ENCODE measurements at places on chromosomes 3 and 15.
A peak's percentile ranks its signal among the peaks of the same experiment; 100 is the strongest.

DNA sequence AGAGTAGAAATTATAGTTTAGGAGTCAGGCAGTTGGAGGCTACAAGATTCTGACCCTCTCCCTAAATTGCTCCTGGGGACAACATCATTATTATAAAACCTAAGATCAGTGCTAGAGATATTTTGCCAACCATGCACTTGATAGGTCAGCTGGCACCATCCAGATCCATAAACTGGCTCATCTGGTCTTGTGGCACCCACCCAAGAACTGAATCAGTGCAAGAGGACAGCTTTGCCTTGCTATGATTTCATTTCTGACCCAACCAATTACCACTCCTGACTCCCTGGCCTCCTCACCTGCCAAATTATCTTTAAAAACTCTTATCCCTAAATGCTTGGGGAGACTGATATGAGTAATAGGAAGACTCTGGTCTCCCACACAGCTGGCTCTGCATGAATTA lies 461.1 kb upstream of the TGFBR2 start:
- H3K4me3 ChIP-seq, result no peak overlapping the region
- H3K36me3 ChIP-seq, result no peaks in the 10 kb centered on the region
- no peak overlapping the region for H3K27ac ChIP-seq
- DNase-seq, result peak; percentile 60

DNA sequence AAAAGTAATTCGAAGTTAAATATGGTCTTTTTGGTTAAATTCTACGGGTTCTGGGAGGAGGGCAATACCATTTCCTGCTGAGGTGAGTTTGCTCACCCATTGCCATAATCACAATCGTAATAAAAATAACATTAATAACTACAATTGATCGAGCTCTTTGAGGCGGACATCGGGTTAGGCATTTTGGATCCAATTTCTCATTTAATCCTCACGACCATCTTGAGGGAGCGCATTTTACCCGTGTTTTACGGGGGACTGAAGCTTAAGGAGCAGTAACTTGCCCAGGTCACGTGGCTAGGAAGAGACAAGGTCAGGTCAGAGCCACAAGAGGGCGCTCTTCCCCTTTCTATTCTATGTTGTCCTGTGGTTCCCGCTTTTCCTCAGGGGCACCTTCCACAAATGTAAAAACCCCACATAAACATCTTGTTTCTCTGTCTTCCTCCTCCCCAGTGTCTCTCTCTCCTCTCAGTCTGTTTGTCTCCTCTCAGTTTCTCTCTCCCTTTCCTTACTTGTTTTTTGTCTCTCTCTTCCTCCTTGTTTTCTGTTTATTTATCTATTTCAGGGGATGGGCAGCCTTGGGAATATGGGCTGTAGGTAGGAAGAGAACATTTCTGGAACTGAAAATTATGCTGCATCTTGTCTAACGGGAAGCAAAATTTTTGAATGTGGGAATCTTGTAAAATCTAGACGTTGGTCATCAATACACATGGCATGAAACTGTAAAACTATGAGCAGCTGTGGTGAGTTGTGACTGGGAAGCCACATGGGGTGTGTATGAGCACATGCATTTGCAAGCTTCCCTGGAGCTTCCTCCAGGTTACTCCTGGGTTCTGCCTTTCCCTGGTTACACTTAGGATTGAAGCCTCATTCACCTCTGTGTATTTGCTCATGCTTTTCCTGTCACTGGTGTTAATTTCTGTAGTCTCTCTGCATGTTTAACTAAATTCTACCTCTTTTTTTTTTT lies 71.0 kb downstream of the SQOR start:
- peaks cover 4% of the 10 kb centered on the region for H3K4me1 ChIP-seq
- H3K27ac ChIP-seq, result no peak overlapping the region
- no peaks in the 10 kb centered on the region for H3K36me3 ChIP-seq
- DNase-seq, result peak; percentile 86
- no peaks in the 10 kb centered on the region for H3K27me3 ChIP-seq
- H3K4me3 ChIP-seq, result peak overlapping the region; percentile 73

- DNase-seq, result no peak
- H3K4me3 ChIP-seq, result no peak overlapping the region
- no peaks in the 10 kb centered on the region for H3K27me3 ChIP-seq
Measured at GRCh38 chr3:107650788-107651187, 128.0 kb downstream of the BBX start.

GRCh38 chr3:98329392-98330124 lies 24.1 kb upstream of the OR5K4 start:
- H3K4me1 ChIP-seq, result 0 out of 2 replicates have a peak, but pooled peaks cover 4% of the 10 kb centered on the region
- H3K27ac ChIP-seq, result no peak overlapping the region
- DNase-seq, result peak; percentile 73

GRCh38 chr3:188529228-188529627 lies 375.3 kb downstream of the LPP start:
- no peak overlapping the region for H3K4me3 ChIP-seq
- H3K4me1 ChIP-seq, result peaks cover 53% of the 10 kb centered on the region
- no peaks in the 10 kb centered on the region for H3K27me3 ChIP-seq
- DNase-seq, result peak; percentile 19

DNA sequence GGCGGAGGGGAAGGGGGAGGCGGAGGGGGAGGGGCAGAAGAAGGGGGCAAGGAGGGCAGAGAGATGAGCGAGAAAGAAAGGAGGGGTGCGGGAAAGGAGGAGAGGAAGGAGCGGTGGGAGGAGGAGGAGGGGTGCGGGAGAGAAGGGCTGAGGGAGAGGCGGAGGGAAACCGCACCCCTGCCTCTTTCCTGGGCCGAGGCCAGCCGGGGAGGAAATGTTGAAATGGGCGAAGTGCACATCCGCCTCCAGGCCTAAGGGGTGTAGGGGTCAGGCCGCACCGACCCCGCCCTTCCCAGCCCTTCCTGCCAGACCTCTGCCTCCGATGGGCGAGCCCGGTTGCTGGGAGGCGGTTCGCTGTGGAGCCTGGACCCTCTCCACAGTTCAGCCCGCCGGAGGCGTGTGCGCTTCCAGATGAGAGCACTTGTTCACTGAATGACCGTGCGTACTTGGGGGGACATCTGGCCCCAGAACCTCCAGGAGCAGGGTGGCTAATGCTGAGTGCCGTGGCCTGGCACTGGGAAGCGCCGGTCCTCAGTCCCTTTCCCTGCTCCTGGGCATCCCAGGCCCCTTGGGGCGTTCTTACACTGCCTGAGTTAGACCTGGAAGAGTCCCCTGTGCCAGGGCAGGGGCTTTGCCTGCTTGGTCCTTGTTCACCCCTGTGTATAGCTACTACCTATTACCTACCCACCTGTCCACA lies 110.3 kb upstream of the KLF13 start:
- H3K4me3 ChIP-seq, result peak overlapping the region; percentile 23
- no peaks in the 10 kb centered on the region for H3K27me3 ChIP-seq
- peaks cover 11% of the 10 kb centered on the region for H3K4me1 ChIP-seq
- DNase-seq, result peak; percentile 62
- H3K36me3 ChIP-seq, result no peaks in the 10 kb centered on the region

- H3K4me1 ChIP-seq, result no peaks in the 10 kb centered on the region
- H3K36me3 ChIP-seq, result no peaks in the 10 kb centered on the region
- H3K27me3 ChIP-seq, result no peaks in the 10 kb centered on the region
- no peak for DNase-seq
- no peak overlapping the region for H3K27ac ChIP-seq
- no peak overlapping the region for H3K4me3 ChIP-seq
Measured at GRCh38 chr3:81170298-81170697, 591.1 kb downstream of the GBE1 start.

- no peaks in the 10 kb centered on the region for H3K36me3 ChIP-seq
- no peak for DNase-seq
- no peaks in the 10 kb centered on the region for H3K4me1 ChIP-seq
Measured at GRCh38 chr3:95036526-95037021, 973.7 kb downstream of the NSUN3 start.

- peak overlapping the region; percentile 72 for H3K4me3 ChIP-seq
- peaks cover 7% of the 10 kb centered on the region for H3K36me3 ChIP-seq
- no peaks in the 10 kb centered on the region for H3K27me3 ChIP-seq
- peaks cover 29% of the 10 kb centered on the region for H3K4me1 ChIP-seq
- DNase-seq, result no peak
Measured at GRCh38 chr3:170355738-170356595, 1.5 kb upstream of the SKIL start.

GRCh38 chr3:59818033-59818918 lies 768.5 kb upstream of the CFAP20DC start:
- DNase-seq, result peak; percentile 96
- H3K4me1 ChIP-seq, result peaks cover 53% of the 10 kb centered on the region
- no peaks in the 10 kb centered on the region for H3K27me3 ChIP-seq
- H3K36me3 ChIP-seq, result no peaks in the 10 kb centered on the region
- peak overlapping the region; percentile 98 for H3K27ac ChIP-seq

DNA sequence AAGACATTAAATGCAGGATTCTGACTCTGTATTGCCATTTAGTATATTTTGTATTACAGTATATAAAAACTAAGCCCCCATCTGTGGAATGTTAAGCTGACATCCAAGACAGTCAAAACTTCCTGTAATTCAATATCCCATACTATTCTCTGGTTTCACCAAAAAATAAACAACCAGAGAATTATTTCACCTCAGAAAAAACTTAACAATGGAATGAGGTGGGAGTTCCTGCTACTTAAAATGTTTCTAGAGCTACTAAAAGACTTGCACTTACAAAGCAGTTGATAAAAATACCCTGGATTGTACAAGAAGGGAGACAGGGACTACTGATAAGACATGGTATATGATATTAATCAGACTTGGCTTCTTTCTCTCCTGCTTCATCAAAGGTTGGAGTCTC lies 8.3 kb downstream of the ARL13B start:
- H3K36me3 ChIP-seq, result no peaks in the 10 kb centered on the region
- no peak overlapping the region for H3K4me3 ChIP-seq
- DNase-seq, result peak; percentile 13
- no peak overlapping the region for H3K27ac ChIP-seq
- peaks cover 10% of the 10 kb centered on the region for H3K4me1 ChIP-seq
- no peaks in the 10 kb centered on the region for H3K27me3 ChIP-seq

GRCh38 chr3:108564564-108564963 lies 24.7 kb downstream of the CIP2A start:
- no peak overlapping the region for H3K4me3 ChIP-seq
- peaks cover 18% of the 10 kb centered on the region for H3K4me1 ChIP-seq
- H3K36me3 ChIP-seq, result peaks cover 43% of the 10 kb centered on the region

GRCh38 chr3:148742118-148742517 lies 44.4 kb downstream of the AGTR1 start:
- DNase-seq, result no peak
- H3K27ac ChIP-seq, result no peak overlapping the region
- H3K27me3 ChIP-seq, result peaks cover 20% of the 10 kb centered on the region
- no peak overlapping the region for H3K4me3 ChIP-seq
- H3K36me3 ChIP-seq, result no peaks in the 10 kb centered on the region

GRCh38 chr3:100105501-100105900 lies 8.8 kb downstream of the FILIP1L start:
- H3K27me3 ChIP-seq, result no peaks in the 10 kb centered on the region
- no peak overlapping the region for H3K4me3 ChIP-seq
- no peaks in the 10 kb centered on the region for H3K36me3 ChIP-seq
- peak overlapping the region; percentile 88 for H3K27ac ChIP-seq
- no peak for DNase-seq

DNA sequence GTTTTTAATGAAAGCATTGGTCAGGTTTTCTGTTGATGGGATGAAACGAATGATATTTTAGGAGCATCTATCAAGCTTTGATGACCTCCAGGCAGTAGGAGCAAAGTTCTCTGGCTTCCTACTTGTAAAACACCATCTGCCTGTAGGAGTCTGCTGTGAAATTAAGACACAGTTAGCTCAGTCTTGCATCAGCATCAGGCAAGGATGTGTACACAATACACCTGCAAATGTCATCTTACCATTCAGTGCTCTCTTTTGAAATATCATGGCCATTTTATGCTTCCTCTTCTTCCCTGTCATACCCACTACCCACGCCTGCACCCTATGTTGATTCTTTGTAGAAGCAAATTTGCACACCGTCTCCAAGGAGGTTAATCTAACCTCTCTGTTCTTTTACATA lies 38.2 kb downstream of the B3GALNT1 start:
- H3K27ac ChIP-seq, result no peak overlapping the region
- no peaks in the 10 kb centered on the region for H3K36me3 ChIP-seq
- H3K27me3 ChIP-seq, result no peaks in the 10 kb centered on the region
- H3K4me3 ChIP-seq, result no peak overlapping the region
- no peak for DNase-seq

DNA sequence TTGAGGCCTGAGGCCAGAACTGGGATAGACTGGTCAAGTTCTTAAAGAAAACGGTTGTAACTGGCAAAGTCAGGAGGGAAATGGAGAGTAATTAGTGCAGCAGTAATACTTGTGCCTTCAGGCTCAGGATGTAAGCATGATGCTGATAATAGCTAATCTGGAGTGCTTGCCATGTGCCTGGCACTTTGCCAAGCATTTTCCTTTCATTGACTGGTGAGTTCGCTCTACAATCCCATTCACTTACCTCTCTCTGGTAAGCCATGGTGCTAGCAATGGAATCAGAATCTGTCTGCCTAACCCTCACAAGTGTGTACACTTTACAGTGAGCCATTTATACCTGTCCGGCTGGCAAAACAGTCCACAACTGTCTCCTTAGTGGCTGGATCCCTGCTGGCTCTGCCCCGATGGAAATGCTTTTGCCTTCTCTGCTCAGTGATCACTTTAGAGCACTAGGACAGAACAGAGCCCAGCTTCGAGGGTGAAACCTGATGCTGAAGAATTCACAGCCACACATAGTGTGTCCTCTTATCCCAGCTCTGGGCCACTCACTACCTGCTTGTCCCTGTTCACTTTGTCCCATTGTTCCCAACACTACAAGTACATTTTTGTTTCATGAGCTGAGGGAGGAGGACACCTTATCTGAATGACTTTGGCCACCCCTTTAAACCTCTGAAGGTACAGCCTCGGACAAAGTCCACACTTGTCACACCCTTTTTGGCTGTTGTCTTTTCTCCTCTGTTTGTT lies 10.3 kb downstream of the CHP1 start:
- no peak for DNase-seq
- H3K27ac ChIP-seq, result no peak overlapping the region
- H3K4me1 ChIP-seq, result no peaks in the 10 kb centered on the region
- peaks cover 20% of the 10 kb centered on the region for H3K36me3 ChIP-seq
- no peak overlapping the region for H3K4me3 ChIP-seq

- no peak overlapping the region for H3K27ac ChIP-seq
- no peak overlapping the region for H3K4me3 ChIP-seq
- no peaks in the 10 kb centered on the region for H3K27me3 ChIP-seq
- peaks cover 8% of the 10 kb centered on the region for H3K4me1 ChIP-seq
Measured at GRCh38 chr3:66439666-66440344, 61.0 kb downstream of the LRIG1 start.

- DNase-seq, result peak; percentile 26
- no peak overlapping the region for H3K27ac ChIP-seq
- H3K4me1 ChIP-seq, result peaks cover 7% of the 10 kb centered on the region
- H3K4me3 ChIP-seq, result peak overlapping the region; percentile 75
- H3K27me3 ChIP-seq, result peaks cover 73% of the 10 kb centered on the region
Measured at GRCh38 chr15:98648654-98649471, 524 bp downstream of the IGF1R start.

- no peak overlapping the region for H3K4me3 ChIP-seq
- DNase-seq, result peak; percentile 85
- H3K4me1 ChIP-seq, result peaks cover 12% of the 10 kb centered on the region
Measured at GRCh38 chr15:100291106-100291505, 50.7 kb downstream of the ADAMTS17 start.

- H3K27me3 ChIP-seq, result no peaks in the 10 kb centered on the region
- H3K36me3 ChIP-seq, result peaks cover 23% of the 10 kb centered on the region
- H3K4me1 ChIP-seq, result peaks cover 36% of the 10 kb centered on the region
- DNase-seq, result peak; percentile 22
- peak overlapping the region; percentile 79 for H3K27ac ChIP-seq
Measured at GRCh38 chr3:51384055-51384725, 901 bp upstream of the MANF start.

- no peak overlapping the region for H3K4me3 ChIP-seq
- DNase-seq, result no peak
- no peaks in the 10 kb centered on the region for H3K27me3 ChIP-seq
- H3K36me3 ChIP-seq, result no peaks in the 10 kb centered on the region
Measured at GRCh38 chr3:135085652-135086436, 290.8 kb downstream of the EPHB1 start.

Measured in PC-3 (cell line).